Brain pericyte (primary cell): ENCODE measurements at places on chromosomes 5 and 9.

DNA sequence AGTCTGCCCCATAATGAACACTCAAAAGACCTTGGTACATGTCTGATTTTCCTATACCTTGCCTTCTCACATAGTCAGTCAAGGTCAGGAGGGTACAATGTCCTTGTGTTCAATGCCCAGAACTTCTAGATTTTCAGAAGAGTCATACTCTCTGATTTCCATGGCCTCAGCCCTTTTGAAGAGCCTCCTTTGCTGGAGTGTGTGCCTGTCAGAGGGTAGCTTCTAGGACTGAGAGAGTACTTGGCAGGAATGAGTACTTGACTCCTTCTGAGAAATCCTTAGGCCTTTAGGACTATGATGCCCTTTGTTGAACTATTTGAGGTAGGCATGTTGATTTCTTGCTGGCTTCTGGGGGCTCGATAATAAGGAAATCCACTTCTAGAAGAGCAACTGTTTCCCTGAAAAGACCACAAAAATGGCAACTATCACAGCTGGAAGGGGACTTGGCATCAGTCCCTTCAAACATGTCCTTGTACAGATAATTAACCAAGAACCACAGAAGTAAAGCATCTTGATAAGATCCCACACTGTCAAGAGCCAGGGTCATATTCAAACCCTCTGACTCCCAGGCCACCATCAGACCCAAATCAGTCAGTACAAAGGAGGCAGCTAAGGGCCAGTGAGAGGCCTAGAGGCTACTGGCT, 10.6 kb upstream of the MEGF9 start:
- no peak for DNase-seq

GRCh38 chr5:129960831-129961230, 56.6 kb downstream of the CHSY3 start:
- DNase-seq, result no peak

- no peak for DNase-seq
Observed at GRCh38 chr5:127428276-127428675, 89.2 kb upstream of the PRRC1 start.

- DNase-seq, result no peak
Observed at GRCh38 chr5:81843845-81844244, 92.9 kb upstream of the SSBP2 start.

GRCh38 chr5:180119031-180119902, 47.7 kb upstream of the RNF130 start:
- DNase-seq, result no peak
